ENCODE measurements at places on chromosomes 2 and 18.

DNA sequence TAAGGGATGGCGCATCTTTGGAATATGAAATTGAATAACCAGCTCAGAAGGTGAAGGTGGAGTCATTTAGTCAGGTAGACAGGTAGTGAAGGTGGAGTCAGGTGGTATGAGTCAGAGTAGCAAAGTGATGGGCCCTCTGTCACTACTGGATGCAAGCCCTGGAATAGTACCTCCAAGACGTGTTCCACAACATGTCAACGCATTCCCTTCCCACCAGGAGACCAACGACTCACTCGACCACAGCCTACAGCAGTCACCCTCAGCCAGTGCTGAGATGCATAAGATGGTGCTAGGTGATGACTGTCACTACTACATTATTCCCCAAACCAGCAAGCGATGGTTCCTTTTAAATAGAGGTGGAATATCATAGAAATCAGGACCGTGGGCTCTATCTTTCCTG is 6.8 kb downstream of the CPLX4 start:
- no peak for DNase-seq

GRCh38 chr2:133768256-133768655 is 200.0 kb upstream of the NCKAP5 start:
- DNase-seq, result no peak

GRCh38 chr2:188884517-188884916 is 89.7 kb upstream of the COL3A1 start:
- DNase-seq, result no peak

GRCh38 chr2:127032621-127033020 is 74.3 kb downstream of the BIN1 start:
- no peak for DNase-seq

DNA sequence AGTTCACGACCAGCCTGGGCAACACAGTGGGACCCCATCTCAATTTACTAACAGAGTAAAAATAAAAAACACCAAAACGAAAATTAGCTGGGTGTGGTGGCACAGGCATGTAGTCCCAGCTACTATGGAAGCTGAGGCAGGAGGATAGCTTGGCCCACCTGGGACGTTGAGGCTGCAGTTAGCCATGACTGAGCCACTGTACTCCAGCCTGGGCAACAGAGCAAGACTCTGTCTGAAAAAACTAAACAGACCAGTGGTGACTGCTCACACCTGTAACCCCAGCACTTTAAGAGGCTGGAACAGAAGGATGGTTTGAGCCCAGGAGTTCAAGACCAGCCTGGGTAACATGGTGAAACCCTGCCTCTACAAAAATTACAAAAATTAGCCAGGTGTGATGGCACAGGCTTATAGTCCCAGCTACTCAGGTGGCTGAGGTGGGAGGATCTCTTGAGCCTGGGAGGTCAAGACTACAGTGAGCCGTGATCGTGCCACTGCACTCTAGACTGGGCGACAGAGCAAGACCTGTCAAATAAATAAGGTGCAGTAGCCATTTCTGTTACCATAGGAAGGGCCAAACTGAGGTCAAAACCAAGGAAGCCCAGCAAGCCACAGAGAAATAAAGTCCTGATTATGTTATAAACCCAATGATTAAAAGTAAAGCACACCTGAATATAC is 14.0 kb downstream of the USP34 start:
- DNase-seq, result no peak

DNA sequence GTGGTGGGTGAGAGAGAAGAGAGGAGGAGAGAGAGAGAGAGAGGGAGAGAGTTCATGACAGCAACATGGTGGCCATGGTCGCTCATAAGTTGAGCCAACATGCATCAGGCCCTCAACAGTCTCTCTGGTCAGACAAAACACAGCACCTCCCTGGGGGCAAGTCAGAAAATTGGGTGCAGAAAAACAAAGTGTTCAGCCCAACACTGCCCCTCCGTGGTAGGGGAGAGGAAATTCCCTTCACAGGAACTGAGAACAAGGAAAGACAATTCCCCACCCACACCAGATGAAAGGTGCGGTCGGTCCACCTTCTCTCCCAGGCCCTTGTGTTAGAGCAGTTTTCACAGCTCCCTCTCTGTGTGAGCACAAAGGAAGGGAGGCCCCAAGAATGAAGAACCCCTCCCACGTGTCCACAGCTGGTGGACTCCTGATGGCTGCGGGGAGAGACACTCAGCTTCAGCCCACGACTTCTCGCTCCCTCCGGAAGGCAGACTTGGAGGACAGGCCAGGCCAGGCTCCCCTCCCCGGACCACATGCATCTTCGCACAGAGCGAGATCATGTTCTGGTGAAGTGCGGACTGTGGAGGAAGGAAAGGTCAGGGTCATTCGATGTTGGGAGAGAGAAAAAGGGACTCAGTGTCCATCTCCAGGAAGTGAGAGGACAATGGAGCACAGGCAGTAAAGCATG is 181.7 kb downstream of the ANAPC1 start:
- DNase-seq, result peak; percentile 44

GRCh38 chr18:10926621-10927161 is 222.7 kb downstream of the PIEZO2 start:
- DNase-seq, result no peak

GRCh38 chr2:172420216-172420615 is 7.2 kb upstream of the ITGA6 start:
- DNase-seq, result no peak

- DNase-seq, result no peak
These were observed 40.7 kb downstream of the VIT start for GRCh38 chr2:36737131-36737750.

- no peak for DNase-seq
These were observed 5.6 kb upstream of the CCDC74B start for GRCh38 chr2:130150181-130151144.

DNA sequence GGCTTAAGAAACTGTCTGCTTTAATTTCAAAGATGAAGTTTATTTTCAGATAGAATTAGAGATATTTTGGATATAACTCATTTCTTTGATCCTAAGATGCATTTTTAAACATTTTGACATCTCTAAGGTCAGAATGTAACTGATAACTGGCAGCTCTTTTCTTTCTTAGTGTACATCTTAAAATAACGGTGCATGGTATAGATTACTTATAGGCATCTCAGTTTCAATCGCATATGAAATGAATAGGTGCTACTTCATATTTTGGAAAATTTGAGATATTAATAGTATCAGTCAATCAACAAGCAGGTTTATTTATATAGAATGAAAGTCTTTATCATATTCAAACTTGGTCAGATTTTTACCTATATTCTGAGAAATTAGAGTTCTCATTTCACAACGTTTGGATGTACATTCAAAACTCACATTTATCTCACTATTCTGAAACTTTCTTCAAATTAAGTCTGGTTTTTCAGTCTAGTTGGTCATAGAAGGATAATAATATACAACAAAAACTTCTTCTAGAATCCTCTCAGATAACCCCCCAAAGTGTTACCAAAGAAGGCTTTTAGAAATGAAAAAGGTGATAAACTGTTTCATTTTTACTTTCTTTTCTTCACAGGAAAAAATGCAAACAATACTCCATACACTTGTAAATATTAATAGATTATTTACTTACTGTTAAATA is 122.8 kb upstream of the WDSUB1 start:
- no peak for DNase-seq

- DNase-seq, result no peak
These were observed 91.6 kb downstream of the FIGN start for GRCh38 chr2:163644238-163644637.

DNA sequence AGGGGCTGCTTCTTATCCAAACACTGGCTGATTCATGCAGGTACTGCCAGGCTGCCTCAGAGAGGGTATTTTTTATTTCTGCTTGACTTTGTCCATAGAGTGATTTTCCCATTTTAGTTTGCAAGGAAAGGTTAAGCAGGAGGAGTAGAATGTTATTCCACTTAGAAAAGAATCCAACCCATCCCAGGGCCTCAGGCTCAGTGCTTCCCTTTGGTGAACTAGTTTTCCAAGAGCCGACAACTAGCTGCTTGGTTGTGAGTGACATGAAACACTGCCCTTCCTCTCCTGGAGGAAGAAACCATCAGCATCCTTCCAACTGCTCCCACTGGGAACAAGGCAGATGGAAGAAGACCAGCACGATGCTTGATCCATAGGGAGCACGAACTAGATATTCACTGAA is 58.5 kb downstream of the BCL2 start:
- no peak for DNase-seq

DNA sequence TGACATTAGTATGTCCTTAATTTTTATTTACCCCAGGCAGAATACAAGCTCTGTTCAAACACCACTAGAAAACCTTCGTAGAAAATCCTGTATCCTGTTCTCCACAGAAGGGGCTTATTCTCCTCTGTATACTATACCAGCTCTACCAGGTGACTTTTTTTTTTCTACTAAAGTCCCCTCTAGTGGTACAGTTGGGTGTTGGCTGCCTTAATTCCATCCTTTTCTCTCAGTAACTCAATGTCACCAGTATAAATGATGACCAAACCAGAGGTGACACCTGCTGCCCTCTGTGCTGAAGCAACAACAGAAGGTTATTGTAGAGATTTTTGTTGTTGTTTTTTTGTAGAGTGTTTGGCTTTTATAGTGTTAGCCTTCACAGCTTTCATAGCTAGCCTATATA is 1322.0 kb downstream of the LRP1B start:
- peak; percentile 48 for DNase-seq

DNA sequence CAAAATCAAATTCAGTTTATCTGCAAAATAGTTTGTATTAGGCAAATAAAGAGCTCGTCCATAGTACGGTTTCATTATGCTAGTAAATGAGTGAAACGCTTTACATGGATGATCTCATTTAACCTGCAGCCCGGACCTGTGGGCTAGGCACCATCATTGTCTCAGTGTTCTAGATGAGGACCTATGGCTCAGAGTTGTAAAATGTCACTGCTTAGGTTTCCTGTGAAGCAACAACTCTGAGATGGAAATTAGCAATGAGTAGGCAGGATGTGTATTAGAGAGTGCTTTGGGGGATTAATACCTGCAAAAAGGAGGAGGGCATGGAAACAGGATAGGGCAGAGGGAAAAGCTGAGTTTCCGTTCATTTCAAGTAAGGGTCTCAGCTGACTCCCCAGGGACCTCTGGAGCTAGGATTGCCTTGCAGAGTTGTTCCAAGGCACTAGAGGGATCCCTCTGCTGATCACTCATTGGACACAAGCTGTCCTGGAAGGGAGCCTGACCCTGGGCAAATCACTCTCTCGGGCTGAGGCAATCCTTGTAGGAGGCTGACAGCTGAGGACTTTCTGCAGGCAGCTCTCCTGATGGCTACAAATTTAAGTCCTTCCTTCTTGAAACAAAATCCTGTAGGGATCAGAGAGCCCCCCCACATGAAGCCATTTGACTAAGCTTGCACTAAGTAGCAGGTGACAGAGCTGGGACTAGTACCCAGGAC is 58.8 kb upstream of the SIX2 start:
- no peak for DNase-seq

DNA sequence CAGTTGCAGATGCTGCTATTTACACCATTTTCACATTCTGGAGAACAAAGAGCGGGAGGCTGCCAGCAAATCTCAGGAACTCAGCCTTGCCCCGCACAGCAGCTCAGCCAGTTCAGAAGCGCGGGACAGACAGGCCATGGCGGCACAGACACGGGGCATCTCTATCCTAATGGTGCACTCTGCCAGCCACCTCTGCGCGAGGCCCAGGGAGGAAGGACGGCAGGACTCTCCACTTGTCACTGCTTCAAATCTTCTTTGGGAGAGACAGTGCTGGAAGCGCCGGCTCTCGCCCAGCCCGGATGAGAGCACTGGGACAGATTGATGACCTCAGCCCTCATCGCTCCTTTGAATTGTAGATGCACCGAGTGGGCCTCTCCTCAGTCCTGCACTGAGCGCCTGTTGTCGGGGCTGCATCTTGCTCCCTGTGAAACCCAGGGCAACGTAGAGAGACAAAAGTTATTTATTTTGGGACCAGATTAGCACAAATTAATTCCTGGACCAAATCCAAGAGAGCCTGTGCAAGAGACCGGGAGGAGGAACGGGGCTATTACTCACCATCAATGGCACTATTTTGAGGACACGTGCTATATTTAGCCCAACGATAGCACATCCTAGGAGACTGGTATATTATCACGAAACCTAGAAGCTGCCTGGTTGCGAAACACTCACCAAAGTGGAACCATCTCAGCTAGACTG is 211.4 kb upstream of the SMIM21 start:
- DNase-seq, result no peak

GRCh38 chr2:38267270-38267925 is 109.7 kb downstream of the ATL2 start:
- DNase-seq, result no peak

DNA sequence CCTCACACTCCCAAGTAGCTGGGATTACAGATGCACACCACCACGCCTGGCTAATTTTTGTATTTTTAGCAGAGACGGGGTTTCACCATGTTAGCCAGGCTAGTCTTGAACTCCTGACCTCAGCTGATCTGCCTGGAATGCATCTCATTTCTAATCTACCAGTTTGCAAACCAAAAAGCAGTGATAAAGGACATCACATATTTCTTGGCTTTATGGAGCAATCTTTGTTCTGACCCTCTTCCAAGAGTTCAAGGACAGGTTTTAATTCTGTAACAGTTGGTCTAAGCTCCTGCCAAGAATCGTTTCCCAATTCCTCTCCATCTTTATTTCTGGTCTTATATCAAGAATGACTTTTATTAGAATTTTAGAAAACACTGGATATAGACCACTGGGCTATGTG is 67.7 kb downstream of the SLC40A1 start:
- no peak for DNase-seq

DNA sequence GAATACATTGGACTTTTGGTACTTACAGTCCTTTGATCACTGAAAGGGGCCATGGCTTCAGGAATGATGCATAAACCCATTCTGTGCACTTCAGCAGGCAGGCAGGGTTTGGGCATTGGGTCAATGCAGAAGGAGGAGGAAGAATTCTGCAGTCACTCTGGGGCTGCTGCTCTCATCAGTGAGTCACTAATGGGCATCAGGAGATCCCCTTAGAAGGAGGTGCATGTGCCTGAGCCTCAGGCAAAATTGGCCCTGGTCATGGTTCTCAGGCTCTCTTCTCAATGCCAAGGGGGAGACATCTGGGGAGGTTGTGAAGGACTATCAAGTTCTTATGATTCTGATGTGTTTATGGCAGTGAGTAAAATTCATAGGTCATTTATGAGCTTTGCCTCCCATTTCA is 52.0 kb upstream of the TNP1 start:
- DNase-seq, result no peak

DNA sequence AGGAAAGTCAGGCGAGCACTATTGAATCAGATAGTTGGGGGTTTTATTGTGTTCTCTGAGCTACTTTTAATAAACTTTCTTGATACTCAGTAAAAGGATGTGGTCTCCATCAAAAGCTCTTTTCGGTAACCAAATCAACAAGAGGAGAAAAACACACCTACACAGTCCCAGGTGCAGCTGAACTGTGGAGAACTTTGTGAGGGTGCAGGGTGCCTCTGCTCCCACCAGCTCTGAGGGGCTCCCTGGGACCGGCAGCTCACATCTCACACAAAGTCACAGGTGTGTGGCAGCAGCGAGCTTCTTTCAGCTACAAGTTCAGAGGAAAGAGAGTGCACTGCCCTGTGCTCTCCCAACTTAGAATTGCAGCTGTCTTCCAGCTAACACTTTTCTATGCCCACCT is 650.4 kb downstream of the RNF144A start:
- no peak for DNase-seq
